Fibroblast of pulmonary artery (primary cell): ENCODE measurements at places on chromosomes 1 and 21.

- DNase-seq = no peak
These were observed 75.2 kb downstream of the NTPCR start for GRCh38 chr1:233025567-233025966.

- DNase-seq = no peak
These were observed 11.7 kb upstream of the FCMR start for GRCh38 chr1:206933333-206933945.

DNA sequence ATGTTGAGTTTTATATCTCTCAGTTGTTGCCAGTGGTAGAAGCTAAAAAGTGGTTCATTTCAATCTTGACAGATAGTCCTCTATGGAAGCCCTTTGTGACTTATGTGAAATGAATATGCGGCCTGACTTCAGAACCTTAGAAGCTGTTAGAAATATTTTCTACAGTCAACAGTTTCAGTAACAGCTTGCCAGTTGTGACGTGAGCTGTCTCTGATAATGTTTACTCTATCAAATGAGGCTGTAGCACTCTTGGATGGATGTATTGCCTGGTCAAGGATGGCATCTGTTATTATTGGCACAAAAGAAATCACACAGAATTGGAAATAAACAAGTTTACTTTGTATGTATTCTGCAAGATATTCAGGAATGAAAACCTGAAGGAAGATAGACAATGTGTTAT is 31.9 kb downstream of the SNX7 start:
- no peak for DNase-seq

GRCh38 chr21:36477001-36477400 is 2.9 kb downstream of the CLDN14 start:
- DNase-seq = no peak

GRCh38 chr1:5223206-5223605 is 568.8 kb downstream of the AJAP1 start:
- DNase-seq = no peak

GRCh38 chr1:203627398-203627797 is 766 bp downstream of the ATP2B4 start:
- no peak for DNase-seq
